Globus pallidus (tissue), 1 donor: ENCODE measurements at places on chromosomes 13 and 19.

DNA sequence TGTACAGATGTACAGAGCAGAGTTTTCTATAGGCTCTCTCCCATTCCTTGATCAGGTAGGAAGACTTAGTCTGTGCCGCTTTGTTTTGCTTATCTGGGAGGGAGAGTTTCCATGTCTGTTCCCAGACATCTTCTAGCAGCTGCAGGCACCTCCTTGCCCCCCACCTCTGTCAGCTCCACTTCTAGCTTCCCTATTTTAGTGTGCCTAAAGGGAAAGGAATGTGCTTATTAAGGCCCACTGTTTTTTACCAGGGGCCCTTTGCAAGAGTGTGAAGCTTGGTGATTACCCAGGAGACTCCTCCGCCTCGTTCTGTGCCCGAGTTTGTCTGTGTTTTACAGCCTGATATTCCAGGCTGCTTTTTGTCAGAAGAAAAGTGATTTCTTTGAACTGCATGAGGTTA lies 1984.4 kb downstream of the OLFM4 start:
- no peak for DNase-seq

- peak; percentile 84 for DNase-seq
Measured at GRCh38 chr13:30464496-30465342, 1.0 kb downstream of the HMGB1 start.

DNA sequence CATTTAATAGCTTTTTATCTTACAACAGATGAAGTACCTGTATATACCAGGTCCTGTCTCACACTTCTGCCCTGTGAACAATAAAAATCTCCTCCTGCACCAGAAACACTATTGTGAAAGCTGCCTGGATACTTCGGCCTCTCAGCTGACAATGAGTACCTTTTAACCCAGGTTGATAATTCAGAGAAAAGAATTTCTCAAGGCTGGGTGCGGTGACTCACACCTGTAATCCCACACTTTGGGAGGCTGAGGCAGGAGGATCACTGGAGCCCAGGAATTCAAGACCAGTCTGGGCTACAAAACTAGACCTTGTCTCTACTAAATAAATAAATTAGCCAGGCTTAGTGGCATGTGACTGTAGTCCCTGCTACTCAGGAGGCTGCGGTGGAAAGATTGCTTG lies 65.3 kb upstream of the TM9SF2 start:
- DNase-seq, result no peak

- DNase-seq, result no peak
Measured at GRCh38 chr19:39539165-39539517, 820 bp downstream of the EID2 start.

DNA sequence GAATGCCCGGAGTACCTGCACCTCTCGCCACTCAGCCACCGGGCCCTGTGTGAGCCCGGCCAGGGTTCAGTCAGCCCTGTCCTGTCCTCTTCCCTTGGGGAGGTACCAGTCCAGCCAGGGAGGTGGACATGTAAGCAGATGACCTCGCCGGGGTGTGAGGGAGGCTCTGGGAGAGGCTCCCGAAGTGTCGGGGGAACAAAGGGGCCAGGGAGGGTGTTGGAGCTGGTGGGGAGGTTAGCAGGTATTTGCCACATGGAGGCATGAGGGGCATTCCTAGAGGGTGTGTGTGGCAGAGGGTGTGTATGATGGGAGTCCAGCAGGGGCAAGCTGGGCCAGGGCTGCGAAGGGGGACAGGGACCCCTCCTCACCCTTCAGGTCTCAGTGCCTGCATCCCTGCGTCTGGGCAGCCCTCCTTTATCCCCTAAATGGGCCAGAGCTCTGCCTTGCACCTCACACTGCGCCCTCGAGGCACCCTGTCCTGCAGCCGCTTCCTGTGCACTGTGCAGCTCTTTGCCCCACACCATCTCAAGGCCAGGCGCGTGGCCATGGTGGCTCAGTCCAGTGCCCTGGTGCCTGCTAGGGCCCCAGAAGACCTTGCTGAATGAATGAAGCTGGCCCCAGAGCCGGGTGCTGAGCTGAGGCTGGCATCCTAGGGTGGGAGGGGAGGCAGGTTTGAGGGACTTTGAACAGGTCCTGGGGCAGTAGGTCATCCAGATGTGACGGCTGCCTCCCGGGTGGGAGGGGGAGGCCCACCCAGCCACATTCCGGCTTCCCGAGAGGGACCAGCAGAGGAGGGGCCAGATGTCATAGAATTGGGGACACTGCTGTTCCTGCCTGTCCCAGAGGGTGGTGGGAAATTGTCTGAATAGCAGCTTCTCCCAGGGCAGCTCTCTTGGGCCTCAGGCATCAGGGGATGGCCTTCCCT lies 3.1 kb downstream of the DDA1 start:
- DNase-seq, result no peak

GRCh38 chr13:33218426-33218825 lies 67.1 kb downstream of the STARD13 start:
- no peak for DNase-seq

- DNase-seq, result no peak
Measured at GRCh38 chr13:33132644-33133440, 116.6 kb downstream of the KL start.

DNA sequence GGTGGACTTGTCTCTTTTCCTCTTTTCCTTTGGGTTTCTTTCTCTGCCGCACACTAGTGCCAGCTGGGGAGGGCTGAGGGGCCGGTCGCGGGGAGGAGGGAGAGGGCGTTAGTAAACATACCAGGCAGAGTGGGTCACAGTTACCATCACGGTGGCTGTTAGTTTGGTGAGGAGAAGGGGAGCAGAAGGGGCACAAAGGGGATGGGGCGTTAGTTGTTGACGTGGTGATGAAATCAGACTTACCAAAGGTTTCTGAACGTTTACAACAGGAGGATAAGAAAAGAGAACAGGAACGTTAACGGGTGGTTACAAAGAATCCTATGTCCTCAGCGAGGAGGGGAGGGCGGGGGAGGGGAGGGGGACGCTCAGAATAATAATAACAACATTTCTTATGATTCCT lies 77.9 kb downstream of the PTPRS start:
- DNase-seq, result no peak

DNA sequence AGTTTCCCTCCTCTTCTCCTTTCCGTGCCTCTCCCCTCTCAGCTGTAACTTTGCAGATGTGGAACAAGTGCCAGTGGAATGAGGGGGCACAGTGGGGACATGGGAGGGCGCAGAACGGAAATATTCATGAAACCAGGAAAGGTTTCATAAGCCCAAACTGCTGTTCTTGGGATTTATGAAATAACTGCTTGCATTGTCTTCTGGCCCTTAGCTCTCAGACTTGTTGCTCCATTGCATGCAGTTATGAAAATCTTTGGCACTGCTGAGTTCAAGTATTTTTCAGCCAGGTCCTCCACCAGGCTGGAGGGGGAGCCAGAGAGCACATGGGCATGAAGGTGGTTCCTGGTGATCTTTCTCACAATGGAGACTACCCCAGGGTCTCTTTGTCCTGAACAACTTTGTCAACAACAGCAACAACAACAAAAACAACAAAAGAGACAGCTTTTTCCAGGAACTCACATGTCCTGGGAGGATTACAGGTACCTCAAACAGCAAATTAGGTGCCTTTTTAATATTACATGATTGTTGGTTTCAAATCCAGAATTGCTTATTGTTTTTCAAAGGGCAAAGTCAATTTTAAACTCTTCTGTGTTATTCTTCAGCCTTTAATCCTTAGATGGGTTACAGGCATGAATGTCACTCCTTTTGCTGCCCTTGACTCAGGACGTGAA lies 1.5 kb downstream of the RGCC start:
- no peak for DNase-seq

DNA sequence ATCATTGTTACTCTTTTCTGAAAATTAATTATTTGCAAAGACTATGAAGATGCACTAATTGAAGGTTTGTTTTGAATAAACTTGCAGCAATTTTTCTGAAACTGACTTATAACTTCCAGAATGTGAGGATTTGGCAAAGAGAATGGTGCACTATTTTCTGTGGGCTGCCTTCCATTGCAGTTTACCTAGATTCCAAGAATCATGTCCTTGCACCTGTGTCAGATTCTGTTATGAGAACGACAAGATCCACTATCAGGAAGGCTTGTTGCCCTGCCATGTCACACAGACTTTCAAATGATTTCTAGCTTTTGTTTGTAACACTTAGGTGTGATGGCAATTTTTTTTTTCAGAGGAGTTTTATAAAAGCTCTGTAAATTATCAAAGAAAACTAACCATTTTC lies 5.6 kb upstream of the SLAIN1 start:
- peak; percentile 40 for DNase-seq

GRCh38 chr19:29988351-29988750 lies 46.3 kb downstream of the URI1 start:
- no peak for DNase-seq

GRCh38 chr19:30719189-30719998 lies 347.2 kb downstream of the ZNF536 start:
- DNase-seq, result peak; percentile 24

- peak; percentile 37 for DNase-seq
Measured at GRCh38 chr13:61880578-61881283, 465.1 kb upstream of the PCDH20 start.

DNA sequence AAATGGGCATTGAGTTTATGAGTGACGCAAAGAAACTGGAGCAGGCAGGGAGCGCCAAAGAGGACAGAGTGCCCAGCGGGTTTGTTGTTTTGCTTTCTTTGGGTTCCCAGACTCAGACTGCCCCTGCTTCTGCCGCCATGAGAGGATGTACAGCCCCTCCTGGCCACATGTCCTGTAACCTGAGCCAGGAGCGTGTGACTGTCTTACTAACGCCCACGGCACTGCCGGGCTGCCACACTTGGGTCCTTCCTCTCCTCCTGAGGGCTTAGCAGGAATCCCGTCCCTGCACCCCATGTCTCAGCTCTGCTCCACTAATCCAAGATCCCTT lies 80.5 kb downstream of the GPR12 start:
- DNase-seq, result peak; percentile 49

GRCh38 chr13:27549406-27549981 lies 70.8 kb downstream of the LNX2 start:
- no peak for DNase-seq

DNA sequence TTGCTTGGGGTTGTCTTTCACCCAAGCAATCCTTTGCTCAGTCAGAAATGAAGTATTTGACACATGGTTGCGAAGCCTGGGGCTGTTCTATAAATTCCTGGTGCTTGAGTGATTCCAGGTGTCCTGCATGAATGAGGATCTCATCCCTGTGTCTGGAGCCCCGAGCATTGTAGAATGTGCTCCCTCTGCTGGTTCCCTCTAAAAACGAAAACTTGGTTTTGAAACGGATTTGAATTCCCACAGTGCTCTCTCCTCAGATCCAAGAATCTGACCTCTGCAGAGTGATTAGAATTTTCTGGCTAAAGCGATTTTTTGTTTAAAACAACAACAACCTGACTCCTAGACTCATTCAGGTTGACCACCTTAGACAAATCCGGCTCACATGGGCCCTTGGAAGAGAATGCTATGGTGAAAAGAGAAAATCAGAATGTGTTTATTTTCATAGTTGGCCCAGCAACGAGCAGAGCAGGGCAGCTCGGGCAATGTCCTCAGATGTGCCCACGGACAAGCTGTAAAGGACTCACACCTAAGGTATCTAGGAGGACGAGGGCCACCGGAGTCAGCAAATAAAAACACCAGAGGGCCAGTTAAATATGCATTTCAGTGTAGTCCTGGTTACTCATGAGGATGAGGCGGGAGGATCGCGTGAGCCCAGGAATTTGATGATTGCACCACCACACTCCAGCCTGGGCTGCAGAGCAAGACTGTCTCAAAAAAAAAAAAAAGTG lies 8.7 kb upstream of the ATP12A start:
- peak; percentile 14 for DNase-seq

DNA sequence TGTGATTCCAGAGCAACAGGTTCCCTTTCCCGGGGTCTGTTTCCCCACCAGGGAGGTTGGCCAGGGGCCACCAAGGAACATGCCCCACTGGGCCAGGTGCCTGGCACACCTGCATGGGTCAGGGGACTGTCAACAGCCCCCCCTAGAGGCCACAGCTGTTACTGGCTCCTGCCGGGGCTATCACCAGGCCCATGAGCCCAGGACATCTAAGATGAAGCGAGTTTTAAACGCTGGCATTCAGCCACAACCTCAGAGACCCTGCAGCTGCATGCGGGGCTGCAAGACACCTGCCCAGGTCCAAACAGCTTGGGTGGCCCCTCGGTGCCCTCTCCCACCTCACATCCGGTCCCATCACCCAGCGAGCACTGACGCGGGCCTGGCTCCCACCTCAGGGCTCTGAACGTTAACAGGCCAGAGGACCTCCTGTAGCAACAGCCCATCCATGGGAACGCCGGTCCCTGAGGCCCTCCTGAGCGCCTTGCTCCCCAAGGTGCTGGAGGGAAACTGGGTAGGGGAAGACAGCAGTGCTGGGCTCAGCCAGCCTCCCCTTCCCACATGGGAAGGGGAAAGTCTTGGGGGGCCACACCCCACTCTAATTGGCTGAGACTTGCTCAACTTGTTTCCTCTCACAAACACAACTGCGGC lies 12.0 kb downstream of the KHSRP start:
- no peak for DNase-seq

- DNase-seq, result no peak
Measured at GRCh38 chr13:74248477-74248876, 114.3 kb upstream of the KLF12 start.

DNA sequence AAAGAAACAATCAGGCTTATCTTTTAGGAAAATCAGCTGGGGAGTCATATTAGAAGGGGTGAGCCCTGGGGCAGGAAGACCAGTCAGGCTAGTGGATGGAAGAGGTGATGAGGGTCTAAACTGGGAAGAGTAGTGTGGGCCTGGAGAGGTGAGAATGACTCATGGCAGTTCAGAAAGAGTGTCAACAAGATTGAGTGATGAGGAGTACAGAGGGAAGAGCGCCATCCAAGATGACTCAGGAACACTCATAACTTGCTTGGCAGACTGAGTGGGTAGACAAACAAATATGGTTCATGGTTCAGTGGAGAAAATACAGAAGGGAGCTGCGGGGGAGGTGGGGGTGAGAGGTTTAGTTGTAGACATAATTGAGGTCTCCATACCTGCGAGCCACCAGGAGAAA lies 17.3 kb upstream of the CLDN10 start:
- no peak for DNase-seq

DNA sequence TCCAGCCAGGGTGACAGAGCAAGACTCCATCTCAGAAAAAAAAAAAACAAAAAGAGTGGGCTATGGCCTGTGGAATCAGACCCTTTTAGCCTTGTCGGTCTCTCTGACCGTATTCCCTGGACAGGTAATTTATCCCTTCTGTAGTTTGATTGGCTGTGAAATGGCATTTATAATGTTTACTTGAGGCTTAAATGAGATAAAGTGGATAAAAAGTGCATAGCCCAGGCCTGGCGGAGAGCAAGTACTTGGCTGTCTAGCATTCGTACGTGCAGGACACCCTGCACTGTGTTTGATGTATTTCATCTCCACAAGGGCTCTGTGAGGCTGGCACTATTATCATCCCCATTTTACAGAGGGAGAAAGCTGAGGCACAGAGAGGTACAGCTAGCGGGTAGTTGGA lies 7.0 kb downstream of the NTN5 start:
- DNase-seq, result no peak

DNA sequence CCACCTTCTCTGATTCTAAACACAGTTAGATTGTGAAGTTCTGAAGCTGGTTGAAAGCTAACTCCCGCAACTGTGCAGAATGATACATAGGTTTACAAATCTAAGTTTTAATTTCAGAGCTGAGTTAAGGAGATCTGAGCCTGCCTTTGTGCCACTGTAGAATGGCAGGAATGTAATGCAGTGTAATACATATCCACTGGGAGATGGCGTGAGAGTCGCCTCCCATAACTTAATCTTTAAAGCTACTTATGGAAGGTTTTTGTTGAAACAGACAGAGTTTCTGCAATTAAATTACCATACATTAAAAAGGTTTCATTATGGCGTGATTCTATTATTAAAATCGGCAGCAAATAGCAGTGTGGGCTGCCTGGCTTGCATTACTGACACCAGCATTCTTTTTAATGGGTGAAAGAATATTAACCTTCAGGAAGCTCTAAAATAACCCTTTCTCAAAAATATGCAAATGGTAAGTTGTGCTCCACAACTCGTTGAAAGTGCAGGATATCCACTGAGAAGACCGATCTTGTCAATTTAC lies 257.4 kb downstream of the OLFM4 start:
- DNase-seq, result no peak
